ENCODE measurements at places on chromosomes 1 and 21.

DNA sequence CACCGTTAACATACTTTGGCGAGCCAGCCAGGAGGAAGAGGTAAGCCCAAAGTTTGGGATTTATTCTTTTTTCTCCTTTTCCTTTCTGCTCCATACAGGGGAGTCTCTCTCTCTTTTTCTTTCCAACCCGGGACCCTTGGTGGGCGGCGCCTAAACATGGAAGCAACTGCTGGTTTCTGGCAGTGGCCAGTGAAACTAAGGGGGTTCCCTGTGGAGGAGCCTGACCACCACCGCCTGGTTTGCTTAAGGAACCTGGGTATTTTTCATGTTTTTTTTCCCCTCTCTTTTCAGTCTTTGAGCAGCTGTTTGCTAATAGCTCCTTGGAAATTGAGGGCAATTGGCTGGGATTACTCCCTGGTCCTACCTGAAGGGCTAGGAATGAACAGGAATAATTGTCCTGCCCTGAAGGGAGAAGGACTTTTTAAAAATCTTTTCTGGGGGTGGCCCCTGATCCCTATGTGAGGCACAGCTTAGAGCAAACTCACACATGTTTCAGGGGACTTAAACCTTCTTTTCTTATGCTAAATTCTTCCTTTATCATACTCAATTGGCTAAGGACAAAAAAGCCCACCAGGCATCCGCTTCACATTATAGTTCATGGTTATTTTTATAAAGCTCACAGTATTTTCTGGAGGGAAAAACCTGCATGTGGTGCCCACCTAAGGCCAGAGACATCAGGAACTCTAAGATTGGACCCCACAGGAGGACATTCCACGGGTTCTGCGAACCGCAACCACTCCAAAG, 61.3 kb upstream of the PLD5 start:
- DNase-seq, result no peak

DNA sequence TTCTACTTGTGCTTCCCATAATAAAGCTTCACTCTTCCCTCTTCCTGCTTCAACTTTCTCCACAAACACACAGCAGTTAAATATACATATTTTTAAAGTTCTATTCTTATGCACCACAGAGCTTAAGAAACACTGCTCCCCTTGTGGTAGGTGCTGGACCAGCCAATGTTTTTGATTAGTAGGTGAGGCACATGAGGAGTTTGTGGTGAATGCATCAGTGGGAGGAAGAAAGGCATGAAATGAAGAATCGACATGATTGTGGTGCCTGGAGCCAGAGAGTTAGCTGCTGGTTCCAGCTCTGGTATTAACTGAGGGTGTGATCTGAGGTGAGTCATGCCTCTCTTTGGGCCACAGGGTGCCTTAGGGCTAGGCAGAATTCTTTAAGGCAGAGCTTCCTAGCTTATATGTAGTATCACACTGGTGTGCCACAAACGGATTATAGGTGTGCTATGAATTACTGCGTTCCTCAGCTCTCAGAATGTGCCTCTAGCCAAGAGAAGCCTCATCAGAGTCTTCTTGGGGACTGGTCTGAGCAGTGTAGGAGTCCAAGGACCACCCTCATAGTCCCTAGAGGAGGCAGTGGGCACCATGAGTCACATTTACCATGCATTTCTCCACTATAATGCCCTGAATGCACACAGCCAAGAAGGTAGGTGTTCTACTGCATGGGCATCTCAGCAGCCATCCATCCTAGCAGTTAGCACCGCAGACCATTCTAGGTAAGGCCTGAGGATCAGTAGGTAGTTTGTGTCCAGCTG, 97.4 kb upstream of the SGIP1 start:
- no peak for DNase-seq

DNA sequence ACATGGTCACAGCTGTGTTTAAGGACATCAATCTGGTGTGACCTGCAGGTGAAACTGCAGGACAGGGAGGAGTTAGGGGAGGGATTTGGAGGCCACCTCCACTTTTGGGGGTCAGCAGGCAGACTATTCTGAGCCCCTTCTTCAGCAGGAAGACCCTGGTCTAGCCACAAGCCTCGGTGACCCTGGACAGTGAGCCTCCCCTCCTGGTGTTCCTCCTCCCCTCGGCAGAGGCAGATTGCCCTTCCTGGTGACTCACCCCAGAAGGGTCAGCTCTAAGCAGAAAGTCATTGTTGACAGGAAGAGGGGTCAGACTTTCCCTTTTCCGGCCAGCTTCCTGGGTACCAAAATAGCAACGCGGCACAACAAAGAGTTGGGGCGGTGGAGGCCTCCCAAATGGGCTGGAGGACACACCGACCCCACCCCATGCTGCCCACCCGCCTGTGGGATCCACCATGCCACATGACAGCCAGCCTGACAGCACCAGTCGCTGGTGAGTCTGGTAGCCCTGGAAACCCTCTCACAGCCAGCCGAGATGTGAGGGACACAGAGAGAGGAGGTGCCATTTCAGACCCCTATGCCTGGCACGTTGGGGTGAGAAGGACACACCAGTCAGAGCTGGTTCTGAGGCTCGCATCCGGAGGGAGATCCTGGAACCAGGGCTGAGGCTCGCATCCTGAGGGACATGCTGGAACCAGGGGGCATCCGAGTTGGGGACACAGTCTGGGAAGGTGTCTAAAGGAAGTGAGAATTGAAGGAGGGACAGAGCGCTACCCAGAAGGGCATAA, 14.7 kb upstream of the CSF1 start:
- DNase-seq, result no peak

DNA sequence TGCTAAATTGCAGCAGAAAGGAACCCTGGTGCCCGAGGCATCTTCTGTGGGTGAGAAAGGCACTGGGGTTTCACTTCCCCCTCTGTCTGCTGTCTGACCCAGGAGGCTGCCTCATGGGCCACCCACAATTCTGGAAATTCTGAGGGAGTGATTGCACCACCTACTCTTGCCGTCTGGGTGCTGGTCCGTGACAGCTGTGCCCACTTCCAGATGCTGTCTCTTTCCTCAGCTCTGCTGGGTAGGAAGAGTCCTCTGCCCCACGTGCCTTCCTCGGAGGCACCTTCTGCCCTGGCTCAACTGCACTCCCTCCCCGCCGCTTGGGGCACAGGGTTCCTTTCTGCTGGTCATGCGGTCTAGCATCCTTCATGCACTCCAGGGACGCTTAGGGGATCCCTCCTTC, 96.3 kb downstream of the ARHGEF10L start:
- DNase-seq, result no peak
